Vagina (tissue), 2 donors: ENCODE measurements at places on chromosomes 4 and X.

DNA sequence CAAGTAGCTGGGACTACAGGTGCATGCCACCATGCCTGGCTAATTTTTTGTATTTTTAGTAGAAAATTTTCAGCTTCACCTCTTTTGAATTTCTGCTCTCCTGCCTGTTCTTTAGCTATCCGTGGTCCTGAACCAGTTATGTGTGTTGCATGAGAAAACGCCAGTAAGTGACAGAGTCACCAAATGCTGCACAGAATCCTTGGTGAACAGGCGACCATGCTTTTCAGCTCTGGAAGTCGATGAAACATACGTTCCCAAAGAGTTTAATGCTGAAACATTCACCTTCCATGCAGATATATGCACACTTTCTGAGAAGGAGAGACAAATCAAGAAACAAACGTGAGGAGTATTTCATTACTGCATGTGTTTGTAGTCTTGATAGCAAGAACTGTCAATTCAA lies 13.9 kb downstream of the ALB start:
- DNase-seq = no peak

DNA sequence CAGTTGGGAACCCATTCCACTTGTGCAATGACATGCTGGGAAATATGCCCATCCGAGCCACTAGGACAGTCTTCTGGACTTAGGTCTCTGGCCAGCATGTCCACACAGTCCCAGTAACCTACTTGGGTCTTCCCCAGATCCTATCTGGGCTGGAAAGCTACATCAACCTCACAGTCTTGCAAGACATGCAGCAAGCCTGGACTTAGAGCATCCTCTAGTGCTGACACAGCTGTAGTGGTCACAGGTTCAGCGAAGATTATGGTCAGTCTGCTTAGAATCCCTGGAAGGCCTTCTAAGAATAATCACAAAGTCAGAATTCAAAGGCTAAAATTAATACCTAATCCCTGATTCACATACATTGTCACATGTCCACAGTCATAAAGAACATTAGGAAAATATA lies 842.7 kb downstream of the STPG2 start:
- no peak for DNase-seq

DNA sequence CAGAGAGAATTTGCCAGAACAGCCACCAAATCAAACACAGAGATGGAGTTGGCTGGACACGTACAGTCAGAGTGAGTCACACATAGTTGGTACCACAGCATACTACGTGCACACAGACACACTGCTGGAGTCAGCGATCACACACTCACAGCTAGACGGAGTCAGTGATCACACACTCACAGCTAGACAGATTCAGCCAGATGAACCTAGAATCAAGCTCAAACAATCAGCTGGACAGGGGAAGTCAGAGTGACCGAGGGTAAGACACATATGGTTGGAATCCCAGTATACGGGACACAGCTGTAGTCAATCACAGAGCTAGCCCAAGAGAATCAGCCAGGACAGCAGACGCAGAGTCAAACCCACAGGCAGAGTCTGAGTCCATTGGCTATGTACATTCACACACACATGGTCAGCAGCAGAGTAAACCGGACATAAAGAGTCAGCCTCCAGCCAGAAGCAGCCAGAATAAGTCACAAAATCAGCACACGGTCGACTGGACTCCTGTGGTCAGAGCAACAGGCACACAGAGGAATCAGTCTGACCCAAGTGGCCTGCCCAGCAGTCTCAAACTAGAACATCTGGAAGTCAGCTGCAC lies 4.6 kb downstream of the SLC38A5 start:
- DNase-seq = no peak

GRCh38 chrX:134664202-134664601 lies 5.9 kb upstream of the PLAC1 start:
- DNase-seq = no peak

GRCh38 chr4:185275501-185275900 lies 66.1 kb downstream of the SNX25 start:
- DNase-seq = no peak

DNA sequence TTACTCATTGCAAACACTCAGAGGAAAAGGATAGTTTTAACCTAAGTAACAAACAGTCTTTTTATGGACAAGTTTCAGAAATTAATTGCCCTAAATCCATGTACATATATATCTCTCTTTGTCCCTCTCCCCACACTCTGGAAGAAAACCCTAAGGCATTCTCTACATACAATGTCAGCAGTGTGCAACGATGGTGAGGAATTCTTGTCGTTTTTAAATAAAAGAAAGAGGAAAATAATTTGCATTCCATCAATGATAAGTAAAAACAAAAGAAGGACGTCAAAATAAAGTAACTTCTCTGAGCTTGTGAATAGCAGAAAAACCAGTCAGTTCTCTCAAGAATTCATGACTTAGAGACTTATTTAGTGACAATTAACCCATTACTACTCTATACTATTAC lies 550.5 kb upstream of the DIPK2B start:
- DNase-seq = no peak

- no peak for DNase-seq
Measured at GRCh38 chrX:153414856-153415510, 3.7 kb downstream of the ZFP92 start.

DNA sequence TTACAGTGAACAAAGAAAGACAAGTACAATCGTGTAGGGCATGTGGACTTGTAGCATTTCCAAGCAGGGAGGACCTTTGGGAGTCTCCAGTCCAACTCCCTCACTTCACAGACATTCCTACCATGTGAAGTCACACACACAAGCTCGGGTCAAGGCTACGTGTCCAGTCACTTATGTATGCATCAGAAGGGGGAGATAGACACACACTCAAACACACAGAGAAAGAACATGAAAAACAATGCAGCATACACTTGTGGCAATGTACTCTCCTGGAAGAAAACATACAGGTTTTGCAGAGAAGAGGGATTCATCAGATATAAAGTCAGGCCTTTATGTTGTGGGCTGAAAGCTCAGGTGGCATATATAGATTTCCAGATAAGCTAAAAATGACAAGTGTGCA lies 136.1 kb upstream of the MID1 start:
- DNase-seq = no peak

- no peak for DNase-seq
Measured at GRCh38 chr4:108519911-108520601, 100.3 kb upstream of the RPL34 start.

GRCh38 chr4:101254776-101255175 lies 92.5 kb downstream of the PPP3CA start:
- no peak for DNase-seq

DNA sequence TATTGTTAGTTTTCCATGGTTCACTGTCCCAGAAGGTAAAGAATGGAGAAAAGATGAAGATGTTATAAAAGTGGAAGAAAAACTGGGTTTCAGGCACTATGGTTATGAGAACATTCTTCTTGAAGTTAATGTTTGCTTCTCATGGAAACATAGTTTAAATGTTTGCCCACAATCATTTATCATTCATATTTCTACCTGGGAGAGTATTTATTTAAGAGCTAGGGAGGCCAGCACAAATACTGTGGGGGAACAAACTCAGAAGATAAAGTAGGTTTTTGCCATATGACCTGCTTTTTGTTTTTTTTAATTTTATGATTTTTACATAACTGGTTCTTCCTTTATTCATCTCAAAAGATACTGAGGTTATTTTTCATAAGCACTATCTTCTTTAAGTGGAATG lies 96.8 kb downstream of the GC start:
- no peak for DNase-seq

- DNase-seq = no peak
Measured at GRCh38 chr4:137623013-137623412, 90.7 kb upstream of the PCDH18 start.

- no peak for DNase-seq
Measured at GRCh38 chrX:1649621-1650020, 34.8 kb downstream of the ASMT start.

- no peak for DNase-seq
Measured at GRCh38 chr4:112771-113170, 11.5 kb upstream of the ZNF718 start.

DNA sequence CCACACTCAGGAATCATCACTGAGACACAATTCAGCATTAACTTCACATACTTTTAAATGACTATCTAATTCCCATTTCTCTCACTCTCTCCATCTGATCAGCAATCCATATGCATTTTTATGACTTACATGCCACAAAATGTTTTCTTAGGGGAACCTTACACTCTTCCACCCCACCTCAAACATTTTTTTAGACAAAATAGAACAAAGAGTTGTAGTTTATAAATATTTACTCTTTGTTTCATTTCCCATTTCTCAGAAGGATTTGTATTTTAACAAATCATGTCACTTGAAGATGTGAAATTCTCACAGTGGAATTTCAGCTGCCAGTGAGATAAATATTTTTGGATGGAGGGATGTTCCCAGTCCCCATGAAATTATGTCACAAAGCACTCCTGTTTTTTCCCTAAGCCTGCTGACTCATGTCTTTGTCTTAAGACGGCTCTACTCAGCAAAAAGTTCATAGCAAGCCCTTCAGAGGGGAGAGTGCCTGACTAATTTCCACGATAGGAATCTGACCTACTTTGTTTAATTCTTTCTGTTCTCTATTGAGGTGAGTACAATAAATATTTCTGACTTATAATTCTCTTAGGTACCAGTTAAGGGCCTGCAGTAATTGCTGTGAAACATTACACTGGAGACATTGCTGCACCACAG lies 257.7 kb downstream of the THOC2 start:
- DNase-seq = no peak

DNA sequence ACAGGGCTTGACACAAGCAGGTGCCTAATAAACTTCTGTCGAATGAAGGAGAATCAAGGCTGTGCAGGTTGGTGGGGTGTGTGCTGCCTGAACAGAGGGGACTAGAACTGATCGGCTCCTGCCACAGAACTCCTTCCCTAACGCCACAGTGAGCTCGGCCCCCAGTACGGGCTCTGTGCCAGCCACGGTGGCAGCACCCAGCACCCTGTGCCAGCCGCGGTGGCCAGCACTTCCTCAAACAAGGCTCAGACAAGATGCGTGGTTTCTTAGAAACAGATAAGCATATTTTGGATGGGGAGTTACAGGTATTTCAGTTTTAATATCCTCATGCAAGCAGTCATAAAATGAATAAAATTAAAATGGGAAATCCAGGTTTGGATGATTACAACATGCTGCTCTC lies 26.0 kb upstream of the C4orf50 start:
- DNase-seq = no peak

DNA sequence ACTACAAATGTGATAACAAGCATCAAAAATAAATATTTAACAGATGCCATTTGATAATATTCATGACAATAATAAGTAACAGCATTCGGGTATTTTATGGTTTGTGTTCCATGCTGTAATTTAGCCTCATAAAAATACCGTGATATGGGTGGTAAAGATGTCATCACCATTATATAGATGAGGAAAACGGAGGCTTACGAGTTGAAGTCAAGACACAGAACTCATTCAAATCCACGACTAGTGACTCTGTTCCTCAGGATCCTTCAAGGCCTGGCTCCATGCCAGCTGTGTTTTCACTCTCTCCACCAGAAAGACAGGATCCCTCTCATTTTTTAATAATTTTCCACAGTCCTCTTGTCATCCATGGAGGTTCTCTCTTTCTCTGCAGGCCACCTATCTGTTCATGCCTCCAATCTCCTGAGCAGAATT lies 94.5 kb downstream of the APBB2 start:
- no peak for DNase-seq

GRCh38 chr4:139921429-139922184 lies 232.4 kb downstream of the MAML3 start:
- DNase-seq = no peak

- DNase-seq = no peak
Measured at GRCh38 chr4:57265831-57266582, 155.8 kb upstream of the IGFBP7 start.

DNA sequence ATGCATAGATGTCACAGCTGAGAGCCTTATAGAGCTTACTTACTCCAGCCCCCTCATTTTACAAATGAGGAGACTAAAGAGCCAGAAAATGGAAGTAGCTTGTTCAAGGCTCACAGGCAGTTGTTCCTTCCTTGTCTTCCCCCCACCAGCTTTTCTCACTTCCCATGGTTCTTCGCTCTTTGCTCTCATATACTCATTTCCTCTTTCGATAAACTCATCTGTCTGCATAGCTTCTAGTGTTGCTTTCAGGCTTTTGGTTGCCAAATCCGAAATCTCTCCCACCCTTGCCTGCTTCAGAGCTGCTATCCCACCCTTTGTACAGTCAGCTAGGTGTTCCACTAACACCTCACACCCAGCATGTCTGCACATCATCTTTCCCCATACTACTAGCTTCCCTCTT lies 25.0 kb upstream of the GJB1 start:
- DNase-seq = no peak

- DNase-seq = no peak
Measured at GRCh38 chr4:8351931-8352367, 82.4 kb downstream of the HTRA3 start.

DNA sequence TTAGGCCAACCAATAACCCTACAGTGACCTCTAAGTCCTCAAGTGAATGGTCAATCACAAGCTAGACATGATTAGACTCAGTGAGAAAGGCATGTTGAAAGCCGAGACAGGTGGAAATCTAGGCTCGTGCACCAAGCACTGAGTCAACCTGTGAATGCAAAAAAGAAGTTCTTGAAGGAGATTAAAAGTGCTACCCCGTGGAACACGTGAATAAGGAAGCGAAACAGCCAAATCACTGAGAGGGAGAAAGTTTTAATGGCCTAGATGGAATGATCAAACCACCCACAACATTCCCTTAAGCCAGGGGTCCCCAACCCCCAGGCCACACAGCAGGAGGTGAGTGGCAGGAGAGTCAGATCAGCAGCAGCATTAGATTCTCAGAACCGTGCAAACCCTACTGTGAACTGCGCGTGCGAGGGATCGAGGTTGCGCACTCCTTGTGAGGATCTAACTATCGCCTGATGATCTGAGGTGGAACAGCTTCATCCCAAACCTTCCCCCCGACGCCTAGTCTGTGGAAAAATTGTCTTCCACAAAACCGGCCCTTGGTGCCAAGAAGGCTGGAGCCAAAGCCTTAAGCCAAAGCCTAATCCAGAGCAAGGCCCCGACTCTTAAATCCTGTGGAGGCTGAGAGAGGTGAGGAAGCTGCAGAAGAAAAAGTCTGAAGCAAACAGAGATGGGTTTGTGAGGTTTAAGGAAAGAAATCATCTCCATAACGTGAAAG lies 19.5 kb upstream of the PDE6B start:
- peak; percentile 54 for DNase-seq
